CD8-positive, alpha-beta memory T cell (primary cell): ENCODE measurements at places on chromosomes 2 and 18. TPM values are rescaled to one million over a fixed set of nuclear protein-coding genes. Genes with fewer than 3 reads are reported as not detected.

GRCh38 chr2:203728321-203728720, 21.9 kb downstream of the CD28 start:
- DNase-seq, result no peak

DNA sequence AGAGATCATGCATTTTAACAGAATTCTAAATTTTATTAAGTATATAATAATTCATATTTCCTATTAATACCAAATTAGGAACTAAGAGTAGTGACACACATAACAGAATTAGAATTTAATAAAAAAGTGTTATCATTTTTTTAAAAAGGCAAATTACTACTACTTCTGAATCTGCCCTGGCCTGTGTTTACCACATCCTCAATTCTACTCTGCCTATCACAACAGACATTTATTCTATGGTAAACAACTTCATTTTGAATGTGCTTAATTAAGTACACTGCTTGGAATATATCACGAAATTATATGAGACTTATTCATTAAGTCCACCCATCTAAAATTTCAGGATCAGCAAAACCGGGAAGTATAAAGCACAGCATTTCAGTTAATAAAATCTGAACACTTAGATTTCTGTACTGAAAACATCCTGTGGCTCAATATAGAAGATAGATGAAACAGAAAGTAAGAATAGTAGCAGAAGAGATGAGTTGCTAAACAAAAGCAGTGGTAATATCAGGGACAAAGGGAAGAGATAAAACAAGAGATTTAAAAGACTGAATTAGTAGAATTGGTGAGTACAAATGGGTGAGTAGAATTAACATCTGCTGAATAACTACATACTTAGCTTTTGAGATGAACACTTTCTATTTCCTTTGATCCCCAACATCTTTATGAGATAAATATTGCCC, 3.7 kb downstream of the SMC6 start:
- DNase-seq, result no peak

DNA sequence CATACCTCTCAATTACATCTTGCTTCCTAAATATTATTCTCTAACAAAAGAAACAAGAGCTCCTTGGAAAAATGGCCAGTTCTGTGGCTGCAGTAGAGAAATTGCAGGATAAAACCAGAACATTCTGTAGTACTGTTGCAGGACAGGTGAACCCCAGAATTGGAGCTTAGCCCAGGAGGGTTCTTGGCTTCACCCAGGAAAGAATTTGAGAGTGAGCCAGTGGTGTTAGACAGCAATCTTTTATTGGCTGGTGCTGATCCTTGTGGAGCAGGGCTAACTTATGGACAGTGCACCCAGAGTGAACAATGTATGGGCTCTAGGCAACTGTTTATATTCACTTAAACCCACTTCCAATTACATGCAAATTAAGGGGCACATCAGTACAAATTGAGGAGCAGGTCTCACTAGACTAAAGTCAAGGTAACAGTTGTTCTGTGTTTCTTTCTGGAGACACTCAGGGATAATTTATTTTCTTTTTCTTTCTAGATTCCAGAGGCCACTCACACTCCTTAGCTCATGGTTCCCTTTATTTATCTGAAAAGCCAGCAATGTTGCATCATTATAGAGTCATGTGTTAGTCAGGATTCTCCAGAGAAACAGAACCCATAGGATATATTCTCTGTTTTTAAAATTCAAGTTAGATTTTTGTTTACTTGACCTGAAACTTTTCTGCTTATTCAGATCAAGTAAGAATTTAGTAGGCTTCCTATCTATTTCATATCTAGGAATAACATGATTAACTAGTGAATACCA, 348.1 kb downstream of the CCDC85A start:
- no peak for DNase-seq

GRCh38 chr2:238524426-238524983, 97.8 kb downstream of the ASB1 start:
- DNase-seq, result no peak

DNA sequence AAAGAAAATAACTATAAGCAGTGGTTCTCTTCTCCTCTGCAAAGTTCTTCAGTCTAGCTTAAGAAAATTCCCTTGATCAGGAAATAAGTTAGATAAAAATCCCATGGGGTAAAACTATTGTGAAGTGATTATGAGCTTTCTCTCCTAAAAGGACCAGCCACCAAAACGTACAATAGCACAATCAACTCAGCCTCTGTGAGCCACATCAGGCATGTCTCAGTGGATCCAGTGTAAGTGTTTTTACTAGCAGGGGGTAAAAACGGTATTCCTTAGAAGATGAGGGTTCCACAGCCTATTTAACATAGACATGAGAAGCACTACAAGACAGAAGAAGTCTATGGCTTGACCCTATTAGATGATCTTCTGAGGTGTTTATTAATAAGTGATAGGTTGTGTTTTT, 503.2 kb downstream of the PIK3C3 start:
- no peak for DNase-seq

GRCh38 chr2:100606726-100607343, 44.0 kb downstream of the PDCL3 start:
- peak; percentile 45 for DNase-seq

- no peak for DNase-seq
These were observed 419.4 kb downstream of the MEIS1 start for GRCh38 chr2:66854298-66854697.

DNA sequence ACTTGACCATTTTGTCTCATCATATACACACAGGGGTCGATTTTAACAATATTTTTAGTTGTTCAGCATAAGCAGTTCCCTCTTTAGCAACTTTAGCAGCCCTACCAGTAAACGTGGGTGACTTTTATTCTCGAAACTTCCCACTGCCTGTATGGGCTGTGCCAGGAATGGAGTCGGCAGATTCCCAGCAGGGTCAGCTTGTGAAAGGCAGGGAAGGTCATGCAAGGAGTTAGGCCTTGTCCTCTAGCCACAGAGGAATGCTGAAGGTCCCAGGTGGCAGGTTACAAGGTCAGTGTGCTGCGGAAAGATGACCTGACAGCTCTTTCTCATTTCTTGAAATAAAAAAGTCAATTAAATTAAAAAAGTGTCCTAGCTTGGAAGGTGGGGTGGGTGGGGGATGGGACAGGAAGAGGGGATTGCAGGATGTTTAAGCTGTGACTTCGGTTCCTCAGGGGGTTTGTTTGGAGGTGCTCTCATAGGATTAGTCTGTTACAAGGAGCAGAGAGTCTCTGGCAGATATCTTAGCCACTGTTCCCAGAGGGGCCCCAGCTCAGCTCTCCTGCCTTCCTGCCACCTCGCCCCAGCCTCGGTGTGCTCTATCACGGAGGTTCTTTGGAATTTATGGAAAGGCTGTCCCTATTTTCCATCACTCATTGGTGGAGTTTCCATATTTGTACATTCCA, 21.4 kb downstream of the DRC1 start:
- DNase-seq, result no peak

- DNase-seq, result no peak
These were observed 98.8 kb upstream of the TMEM18 start for GRCh38 chr2:776038-776437.

- DNase-seq, result no peak
These were observed 24.7 kb downstream of the MGAT5 start for GRCh38 chr2:134278553-134278952.

DNA sequence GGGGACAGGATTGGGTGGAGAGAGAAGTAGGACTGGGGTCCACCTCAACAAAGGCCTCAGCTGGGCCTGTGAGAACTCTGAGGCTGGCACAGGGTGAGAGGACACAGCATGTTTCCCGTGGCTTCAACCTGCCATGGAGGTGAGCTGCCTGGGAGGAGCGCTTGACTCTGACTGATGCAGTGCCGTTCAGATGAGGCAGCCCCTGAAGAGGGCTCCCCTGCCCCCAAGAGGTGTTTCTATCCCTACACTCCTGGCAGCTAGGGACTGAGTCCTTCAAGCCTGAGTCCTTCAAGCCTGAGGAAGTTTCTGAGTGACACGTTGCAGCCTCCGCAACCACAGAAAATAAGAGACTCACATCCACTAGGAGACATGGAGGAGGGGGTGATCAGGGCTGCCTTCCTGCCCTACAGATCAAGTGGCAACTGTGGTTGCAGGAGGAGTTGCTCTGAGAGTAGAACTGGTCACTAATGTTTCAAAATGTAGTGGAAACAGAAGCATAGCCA, 49.6 kb upstream of the TMEM177 start:
- DNase-seq, result no peak

GRCh38 chr18:44789710-44790109, 109.0 kb downstream of the SETBP1 start:
- no peak for DNase-seq

DNA sequence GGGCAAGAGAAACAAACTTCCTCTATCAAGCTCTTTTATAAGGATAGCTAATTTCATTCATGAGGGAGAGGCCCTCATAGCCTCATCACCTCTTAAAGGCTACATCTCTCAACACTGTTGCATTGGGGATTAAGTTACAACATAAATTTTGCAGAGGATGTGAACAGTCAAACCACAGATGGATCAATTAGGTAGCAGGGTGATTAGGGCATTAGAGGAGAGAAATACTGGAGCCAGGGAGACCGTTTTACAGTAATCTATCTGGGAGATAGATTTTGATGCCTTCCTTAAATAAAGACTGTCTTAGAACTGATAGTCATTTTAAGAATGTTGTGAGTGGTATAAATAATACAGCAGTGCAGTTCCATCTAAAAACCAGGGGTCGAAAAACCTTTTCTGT, 258.9 kb downstream of the DCC start:
- DNase-seq, result no peak

DNA sequence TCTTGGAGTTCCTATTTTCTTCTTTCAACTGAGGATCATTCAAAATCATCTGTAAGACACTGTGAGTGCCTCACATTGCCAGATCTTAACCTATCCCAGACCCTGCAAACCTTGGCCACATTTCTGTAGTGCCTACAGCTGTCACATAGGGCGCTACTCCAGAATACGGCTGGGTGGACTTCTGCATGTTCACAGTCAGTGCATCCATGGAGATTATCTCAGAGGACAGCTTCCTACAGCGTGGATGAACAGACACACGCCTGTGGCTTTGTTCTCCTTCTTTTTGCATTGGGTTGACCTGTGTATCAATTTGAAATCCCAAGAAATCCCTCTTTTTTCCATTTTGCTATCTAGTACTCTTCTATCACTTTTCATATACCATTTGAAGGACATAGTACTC, 1.9 kb upstream of the KLHL29 start:
- no peak for DNase-seq

DNA sequence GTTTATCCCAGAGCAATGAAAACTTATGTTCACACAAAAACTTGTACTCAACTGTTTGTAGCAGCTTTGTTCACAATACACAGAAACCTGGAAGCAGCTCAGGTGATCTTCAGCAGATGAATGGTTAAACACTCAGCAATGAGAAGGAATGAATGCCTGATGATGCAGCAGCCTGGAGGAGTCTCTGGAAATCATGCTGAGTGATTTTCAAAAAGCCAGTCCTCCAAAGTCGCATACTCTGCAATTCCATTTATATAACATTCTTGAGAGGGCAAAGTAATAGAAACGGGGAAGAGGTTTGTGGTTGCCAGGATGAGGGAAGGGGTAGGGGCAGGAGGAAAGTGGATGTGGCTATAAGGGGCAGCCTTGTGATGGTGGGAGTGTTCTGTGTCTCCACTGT, 108.1 kb downstream of the CTIF start:
- DNase-seq, result no peak

GRCh38 chr2:72727356-72727755, 98.5 kb downstream of the EXOC6B start:
- DNase-seq, result no peak

The TMEM198 gene
- polyA plus RNA-seq, result not detected

The NCKAP5 gene
- not detected for polyA plus RNA-seq

The C1GALT1C1L gene
- not detected for polyA plus RNA-seq

The CYS1 gene
- polyA plus RNA-seq, result 0.07 TPM

The ACKR3 gene
- polyA plus RNA-seq, result 5.5 TPM

The FBXO48 gene
- polyA plus RNA-seq, result 0.79 TPM
